ENCODE measurements at places on chromosomes 2 and 18.

DNA sequence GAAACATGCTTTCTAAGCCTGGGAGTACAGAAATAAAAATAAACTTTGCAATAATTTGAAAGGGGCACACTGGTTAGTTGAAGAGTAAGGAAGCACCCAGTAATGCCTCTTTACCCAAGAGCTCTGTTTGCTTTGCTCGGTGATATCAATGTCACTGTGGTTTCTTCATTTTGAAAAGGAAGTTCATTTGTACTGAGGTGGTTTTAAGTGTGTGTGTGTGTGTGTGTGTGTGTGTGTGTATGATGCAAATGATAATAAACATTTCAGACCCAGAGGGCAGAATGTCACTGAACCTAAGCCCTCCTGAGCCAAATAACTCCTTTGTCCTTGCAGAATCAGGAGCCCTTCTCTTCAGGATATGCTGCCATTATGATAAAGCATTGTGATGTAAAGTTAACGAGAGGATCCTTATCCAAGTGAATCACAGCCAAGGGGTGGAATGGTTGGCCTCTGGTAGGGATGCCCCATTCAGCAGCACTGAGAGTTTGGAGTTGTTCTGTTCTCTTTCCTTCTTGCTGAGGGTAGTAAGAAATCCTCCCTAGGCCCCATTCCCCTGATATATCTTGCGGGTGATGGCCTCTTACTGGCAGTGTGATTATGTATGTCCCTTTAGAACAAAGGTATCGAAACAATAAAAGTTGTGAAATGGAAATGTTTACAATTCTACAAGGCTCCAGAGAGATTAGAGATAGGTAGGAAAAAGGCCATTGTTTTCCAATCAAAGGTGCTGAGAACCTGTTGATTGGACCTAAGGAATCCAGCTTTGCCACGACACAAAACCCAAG lies 7.6 kb downstream of the ITGA6 start:
- DNase-seq: no peak

DNA sequence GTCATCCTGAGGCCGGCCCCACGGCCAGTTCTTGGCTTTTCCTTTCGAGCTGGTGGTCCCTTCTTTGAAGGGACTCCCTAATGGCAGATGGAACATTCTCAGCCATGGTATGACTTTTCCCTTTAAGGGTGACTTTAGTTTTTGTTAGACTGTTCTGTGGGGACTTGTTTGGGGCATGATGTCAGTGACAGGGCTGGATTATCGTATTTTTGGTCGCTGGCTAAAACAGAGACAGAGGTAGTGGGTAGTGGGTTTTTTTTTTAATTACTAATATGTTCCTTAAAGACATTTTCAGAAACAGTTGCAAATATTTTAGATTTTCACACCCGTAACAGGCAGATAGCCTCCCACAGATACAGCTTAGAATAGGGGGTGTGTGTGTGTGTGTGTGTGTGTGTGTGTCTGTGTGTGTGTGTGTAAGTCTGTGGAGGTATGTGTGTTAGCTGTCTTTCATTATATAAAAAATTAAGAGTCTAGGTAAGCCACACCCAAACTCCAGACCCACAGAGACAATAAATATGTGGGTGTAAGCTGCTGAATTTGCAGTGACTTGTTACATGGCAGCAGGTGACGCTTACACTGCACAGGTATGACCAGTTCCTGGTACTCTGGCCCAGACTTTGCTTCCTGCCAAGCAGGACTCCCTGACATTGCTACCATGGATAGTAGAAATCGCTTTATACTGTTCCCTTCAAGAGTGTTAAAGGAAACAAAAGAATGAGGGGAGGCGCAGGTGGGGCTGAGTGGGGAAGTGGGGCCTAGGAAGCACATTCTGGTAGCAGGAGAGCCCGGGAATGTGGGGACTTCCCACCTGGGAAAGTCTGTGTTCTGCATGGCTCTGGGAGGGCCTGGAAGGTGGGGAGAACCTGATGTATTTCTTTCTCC lies 20.9 kb downstream of the NCK2 start:
- DNase-seq: no peak

GRCh38 chr2:120303177-120303576 lies 42.8 kb upstream of the INHBB start:
- DNase-seq: no peak

DNA sequence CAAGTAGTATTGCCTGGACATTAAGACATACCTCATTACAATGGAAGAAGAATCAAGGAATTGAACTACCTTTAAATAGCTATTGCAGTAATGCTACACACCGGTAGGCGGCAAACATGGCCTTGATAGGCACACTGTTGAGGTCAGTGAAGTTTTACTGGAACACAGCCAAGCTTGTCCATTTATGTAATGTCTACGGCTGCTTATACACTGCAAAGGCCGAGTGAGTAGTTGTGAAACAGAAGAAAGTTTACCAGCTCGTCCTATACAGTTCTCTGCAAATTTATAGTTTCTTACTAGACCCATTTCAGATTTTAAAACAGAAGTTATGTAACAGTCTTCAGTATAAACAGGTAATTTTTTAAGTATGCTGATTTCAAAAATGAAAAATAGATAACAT lies 38.8 kb downstream of the PPP4R1 start:
- no peak for DNase-seq

- no peak for DNase-seq
These were observed 16.9 kb upstream of the RNU4ATAC start for GRCh38 chr2:121513597-121514333.

DNA sequence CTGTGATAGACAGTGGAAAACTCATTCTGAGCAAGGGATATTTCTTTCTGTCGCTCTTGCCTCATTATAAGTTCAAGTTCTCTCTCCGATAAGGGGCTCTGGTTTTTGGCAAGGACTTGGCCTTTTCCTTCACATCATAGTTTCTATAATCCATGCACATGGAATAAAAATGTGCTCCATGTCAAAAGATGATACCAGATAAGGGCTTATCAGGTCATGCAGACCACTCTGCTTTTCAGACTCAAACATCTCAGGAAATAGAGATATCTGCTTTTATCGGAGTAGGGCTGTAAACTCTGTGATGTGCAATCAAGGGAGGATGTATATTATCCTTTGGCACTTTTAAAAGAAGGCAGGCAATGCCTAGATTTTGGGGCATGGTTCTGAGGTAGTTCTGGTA lies 45.0 kb upstream of the DARS1 start:
- DNase-seq: no peak
